Activated CD8-positive, alpha-beta memory T cell treated with anti-CD3 and anti-CD28 coated beads, Interleukin-2, amount 50 U/mL, for 48 hours (primary cell): ENCODE measurements at places on chromosomes 1 and 21.

DNA sequence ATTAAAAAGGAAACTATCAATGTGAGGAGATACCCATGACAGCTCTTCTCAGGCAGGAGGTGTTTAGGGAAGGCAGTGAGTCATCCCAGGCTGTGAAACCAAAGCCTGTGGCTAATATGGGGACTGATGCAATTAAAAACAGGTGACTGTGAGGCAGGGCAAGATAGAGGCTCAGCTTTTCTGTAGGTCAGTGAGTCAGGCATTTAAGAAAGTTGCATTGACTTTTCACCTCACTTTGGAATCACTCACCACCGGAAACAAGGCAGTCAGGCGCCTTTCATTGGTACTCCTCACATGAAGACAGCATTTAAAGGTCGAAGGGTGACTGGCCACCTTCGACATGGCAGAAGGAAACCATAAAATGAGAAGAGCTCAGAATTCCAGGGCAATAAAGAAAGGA is 54.5 kb downstream of the PAPPA2 start:
- DNase-seq: no peak

DNA sequence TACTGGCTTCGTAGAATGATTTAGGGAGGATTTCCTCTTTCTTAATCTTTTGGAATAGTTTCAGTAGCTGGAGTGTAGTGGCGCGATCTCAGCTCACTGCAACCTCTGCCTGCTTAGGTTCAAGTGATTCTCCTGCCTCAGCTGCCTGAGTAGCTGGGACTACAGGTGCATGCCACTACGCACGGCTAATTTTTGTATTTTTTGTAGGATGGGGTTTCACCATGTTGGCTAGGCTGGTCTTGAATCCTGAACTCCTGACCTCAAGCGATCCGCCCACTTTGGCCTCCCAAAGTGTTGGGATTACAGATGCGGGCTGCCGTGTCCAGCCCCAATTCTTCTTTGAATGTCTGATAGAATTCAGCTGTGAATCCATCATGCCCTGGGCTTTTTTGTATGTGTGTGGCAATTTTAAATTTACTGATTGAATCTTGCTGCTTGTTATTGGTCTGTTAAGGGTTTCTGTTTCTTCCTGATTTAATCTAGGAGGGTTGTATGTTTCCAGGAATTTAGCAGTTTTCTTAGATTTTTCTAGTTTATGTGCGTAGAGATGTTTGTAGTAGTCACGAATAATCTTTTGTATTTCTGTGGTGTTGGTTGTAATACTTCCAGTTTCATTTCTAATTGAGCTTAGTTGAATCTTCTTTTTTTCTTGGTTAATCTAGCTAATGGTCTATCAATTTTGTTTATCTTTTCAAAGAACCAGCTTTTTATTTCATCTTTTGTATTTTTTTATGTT is 15.3 kb downstream of the MAN1C1 start:
- peak; percentile 50 for DNase-seq

- peak; percentile 96 for DNase-seq
Observed at GRCh38 chr1:21963477-21964217, 13.2 kb upstream of the CELA3B start.

DNA sequence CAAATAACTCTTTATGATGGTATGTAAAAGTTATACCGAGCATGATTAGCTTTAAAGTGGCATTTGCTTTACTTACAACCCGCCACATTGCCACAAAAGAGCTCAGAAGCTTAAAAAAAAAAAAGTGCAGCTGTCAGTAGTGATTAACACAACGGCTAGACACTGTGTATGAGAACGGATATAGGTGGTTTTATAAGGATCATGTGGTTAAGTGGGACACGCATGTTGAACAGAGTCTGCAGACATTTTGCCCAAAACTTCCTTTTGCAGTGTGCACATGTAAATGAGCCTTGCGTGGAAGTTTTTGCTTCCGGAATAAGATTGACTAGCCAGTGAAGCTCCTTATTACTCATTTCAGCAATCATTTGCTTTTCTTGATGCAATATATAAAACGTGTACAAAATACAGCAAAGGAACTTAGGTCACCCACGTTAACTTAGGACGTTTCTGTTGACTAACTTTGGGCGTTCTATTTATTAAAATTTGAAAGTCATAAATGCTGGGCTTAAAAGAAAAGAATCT is 58.7 kb upstream of the RGS1 start:
- no peak for DNase-seq

DNA sequence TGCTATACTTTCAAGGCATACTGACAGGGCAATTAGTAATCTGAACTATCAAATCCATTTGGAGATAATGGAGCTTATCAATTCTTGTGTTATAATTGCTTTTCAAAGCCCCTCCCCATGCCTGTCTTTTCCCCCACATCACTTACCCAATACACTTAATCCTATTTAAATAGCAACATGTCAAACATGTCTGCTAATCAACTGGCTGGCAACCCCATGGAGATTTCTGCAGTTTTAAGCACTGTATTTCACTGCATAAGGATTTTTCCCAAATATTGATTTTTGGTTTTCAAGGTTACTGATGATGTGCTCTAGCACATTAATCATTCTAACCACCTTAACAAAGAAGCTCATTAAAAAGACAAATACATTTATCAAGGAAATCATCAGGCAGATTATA is 800.3 kb downstream of the PLA2G4A start:
- DNase-seq: no peak

DNA sequence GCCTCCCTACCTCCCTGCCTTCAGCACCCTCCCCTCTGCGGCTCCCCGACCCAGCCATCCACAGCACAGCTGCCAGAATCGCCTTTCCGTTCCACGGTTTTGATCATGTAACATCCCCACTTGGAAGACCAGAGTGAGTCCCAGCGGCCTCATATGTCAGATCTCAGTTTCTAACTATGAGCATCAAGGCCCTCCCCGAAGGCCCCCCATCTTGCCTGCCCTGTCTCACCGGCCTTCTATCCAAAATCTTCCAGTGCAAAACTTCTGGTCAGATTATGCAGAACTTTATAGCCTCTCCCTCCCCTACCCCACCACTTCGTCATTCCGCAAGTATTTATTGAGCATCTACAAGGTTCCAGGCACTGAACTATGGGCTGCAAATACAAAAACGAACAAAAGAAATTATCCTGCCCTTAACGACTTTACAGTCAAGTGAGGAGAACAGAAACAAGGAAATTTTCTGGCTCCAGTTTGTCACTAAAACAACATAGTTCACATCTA is 20.3 kb upstream of the LMX1A start:
- no peak for DNase-seq

DNA sequence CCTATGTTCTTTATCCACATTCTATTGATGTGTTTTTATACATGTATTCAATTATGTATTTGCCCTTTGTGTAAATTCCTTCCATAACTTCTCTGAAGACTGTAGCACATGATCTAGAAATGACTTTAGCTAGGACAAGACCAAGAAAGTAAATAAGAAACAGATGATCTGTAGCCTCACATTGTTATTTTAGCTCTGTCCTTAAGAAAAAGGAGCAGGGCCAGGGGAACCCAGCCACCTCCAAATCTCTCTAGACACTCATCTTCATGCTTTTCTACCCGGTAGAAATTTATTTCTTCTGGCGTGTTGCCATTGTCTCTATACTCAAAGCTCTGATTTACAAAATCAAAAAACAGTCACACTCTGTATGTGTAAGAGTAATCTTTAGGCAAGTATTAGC is 27.1 kb downstream of the CDC7 start:
- no peak for DNase-seq

- DNase-seq: no peak
Observed at GRCh38 chr1:240691909-240692705, 80.2 kb upstream of the GREM2 start.

DNA sequence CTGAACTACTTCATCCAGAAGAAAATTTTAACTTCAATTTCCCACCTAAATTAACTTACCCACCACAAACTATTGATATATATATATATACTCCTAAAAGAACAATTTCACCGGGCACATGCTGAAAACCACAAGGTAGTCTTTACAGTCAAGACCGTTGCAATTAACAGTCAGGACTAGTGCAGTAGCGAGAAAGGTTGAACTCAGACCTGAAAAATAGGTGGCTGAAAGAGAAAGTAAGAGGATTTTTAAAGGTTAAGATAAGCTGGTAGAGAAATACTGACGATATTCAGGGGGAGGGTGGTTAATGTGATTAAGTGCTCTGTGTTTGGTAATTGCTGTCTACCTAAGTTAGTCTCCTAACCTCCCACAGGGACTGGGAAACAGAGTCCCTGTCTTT is 1153.5 kb upstream of the TMPRSS15 start:
- no peak for DNase-seq

DNA sequence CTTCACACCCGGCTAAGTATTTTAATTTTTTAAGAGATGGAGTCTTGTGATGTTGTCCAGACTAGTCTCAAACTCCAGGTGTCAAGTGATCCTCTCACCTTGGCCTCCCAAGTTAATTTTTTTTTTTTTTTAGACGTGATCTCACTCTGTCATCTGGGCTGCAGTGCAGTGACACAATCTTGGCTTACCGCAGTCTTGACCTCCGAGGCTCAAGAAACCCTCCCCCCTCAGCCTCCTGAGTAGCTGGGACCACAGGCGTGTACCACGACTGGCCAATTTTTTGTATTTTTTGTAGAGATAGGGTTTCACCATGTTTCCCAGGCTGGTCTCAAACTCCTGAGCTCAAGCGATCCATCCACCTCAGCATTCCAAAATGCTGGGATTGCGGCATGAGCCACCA is 11.7 kb upstream of the IFNLR1 start:
- DNase-seq: no peak

DNA sequence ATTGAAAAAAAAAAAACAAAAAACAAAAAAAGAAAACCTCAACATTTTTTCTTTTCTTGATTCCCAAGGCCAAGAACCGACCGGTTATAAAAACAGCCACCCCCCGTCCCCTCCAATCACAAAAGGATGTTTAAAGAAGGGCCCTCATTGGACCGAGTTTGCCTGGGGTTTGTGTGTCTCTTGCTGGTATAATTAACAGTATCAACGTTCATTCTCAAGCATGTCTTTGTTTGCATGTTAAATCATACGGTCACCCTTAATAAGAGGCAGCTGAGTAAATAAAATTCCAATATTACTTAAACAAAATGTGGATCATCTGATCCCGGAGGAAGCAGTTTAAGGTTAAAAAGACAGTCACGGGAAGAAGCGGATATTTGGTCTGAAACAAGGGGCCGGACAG is 201.1 kb downstream of the PRDM2 start:
- no peak for DNase-seq

GRCh38 chr21:18384771-18385170 is 18.8 kb downstream of the TMPRSS15 start:
- no peak for DNase-seq

- no peak for DNase-seq
Observed at GRCh38 chr1:173302890-173303829, 96.0 kb upstream of the TNFSF4 start.

GRCh38 chr1:184329245-184329953 is 57.4 kb upstream of the C1orf21 start:
- no peak for DNase-seq

DNA sequence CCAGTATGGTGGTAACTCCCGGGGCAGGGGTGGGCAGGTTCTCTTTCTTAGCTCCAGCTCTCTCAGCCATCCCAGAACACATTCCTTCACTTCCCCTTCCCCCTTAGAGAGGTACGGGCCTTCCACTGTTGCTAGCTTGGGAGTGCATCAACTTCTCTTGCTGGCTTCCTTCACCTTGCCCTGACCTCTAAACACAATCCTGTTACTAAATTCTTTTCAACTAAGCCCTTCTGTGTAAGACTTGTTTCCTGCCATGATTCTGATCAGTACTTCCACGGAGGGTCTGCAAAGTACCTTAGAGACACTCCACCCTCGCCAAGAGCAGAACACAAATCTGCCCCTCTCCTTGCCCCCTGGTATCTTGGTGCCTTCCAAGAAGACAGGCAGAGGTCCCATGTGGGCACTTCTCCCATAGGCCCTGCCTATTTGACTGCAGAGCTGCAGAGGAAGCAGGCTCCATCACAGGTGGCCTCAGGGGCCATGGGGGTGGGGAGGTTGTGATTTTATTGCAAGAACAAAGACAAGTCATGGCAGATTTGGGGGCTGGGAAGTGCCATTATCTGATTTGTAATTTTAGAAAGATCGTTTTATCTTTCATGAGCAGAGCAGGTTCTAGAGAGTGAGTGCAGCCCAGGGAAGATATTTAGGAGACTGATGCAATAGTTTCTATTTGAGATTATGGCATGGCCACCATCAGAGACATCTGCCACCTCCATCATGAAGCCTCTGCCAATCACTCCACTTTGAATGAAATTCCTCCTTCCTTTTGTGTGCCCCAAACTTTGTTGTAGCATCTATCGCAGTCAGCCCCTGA is 182.5 kb upstream of the JUN start:
- DNase-seq: no peak

DNA sequence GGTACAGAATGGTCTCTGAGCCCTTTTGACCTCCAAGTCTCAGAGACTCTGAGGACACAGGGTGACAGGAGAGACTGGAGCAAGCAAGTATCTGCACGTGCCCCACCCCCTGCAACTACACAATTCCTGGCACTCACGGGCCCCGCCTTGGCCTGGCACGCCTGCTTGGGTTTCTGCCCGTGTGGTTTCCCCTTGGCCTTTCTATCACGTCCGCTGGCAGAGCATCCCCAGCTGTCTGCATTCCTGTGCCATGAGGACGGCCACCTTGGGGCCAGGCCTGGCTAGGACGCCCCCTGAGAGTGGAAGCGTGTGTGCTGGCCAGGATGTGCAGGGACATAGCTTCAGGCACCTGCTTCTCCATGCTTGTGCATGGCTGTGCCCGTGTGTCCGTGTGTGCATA is 14.3 kb upstream of the EDN2 start:
- no peak for DNase-seq

DNA sequence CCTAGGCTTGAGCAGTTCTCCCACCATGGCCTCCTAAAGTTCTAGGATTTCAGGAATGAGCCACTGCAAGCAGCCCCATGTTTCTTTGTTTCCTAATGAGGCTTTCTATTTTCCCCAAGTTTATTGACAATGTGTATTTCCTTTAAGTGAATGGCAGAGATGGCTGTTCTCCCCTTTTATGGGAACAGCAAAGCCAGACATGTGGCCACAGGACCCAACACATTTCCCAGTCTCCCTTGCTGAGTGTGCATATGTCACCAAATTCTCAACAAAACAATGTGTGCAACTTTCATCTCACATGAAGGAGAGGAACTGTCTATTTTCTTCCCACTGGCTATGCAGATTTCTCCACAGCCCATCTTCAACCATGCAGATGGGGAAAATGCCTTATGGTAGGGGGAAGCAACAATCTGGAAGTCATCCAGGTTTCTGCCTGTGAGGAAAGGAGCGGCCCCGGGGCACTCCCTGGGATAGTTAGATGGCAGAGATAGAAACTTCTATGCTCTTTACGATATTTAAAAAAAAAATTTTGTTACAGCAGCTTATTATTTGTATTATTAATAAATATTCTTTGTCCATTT is 28.6 kb upstream of the MAP10 start:
- DNase-seq: no peak

DNA sequence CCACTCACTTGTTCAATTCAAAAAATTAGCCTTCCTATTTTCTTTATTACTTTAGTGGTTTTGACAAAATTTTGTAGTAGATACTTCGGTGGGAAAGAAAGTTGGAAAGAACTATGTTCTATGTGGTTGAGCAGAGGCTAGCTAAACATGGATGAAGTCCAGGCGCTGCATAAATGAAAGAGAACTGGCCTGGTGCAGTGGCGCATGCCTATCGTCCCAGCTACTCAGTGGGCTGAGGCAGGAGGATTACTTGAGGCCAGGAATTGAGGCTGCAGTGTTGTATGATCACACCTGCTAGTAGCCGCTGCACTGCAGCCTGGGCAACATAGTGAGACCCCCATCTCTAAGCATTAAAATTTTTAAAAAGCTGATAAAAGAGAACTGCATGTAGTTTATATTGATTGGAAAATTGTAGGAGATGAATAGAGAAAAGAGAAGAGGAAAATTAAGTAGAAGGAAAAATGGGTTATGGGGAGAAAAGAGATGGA is 21.0 kb downstream of the IFNAR1 start:
- DNase-seq: no peak

- no peak for DNase-seq
Observed at GRCh38 chr1:64680599-64680998, 64.3 kb upstream of the RAVER2 start.
